Transverse colon (tissue), 4 donors: ENCODE measurements at places on chromosomes 5 and 9. TPM values are rescaled to one million over a fixed set of nuclear protein-coding genes. Genes with fewer than 3 reads are reported as not detected.

- no peak for DNase-seq
These were observed 11.9 kb downstream of the ERBIN start for GRCh38 chr5:65938256-65938655.

- peak; percentile 28 for DNase-seq
These were observed 608 bp downstream of the ELOVL7 start for GRCh38 chr5:60843386-60843935.

DNA sequence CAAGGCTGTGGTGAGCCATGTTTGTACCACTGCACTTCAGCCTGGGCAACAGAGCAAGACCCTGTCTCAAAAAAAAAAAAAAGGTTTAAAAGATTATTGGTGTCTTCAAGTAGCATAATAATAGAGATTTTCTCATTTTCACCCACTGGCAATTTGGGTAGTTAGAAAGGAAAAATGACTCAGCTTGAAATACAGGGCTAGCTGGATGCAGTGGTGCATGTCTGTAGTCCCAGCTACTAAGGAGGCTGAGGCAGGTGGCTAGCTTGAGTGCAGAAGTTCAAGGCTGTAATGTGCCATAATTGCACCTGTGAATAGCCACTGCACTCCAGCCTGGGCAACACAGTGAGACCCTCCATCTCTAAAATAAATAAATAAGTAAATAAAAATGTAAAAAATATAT is 111.1 kb downstream of the ARRDC3 start:
- no peak for DNase-seq

DNA sequence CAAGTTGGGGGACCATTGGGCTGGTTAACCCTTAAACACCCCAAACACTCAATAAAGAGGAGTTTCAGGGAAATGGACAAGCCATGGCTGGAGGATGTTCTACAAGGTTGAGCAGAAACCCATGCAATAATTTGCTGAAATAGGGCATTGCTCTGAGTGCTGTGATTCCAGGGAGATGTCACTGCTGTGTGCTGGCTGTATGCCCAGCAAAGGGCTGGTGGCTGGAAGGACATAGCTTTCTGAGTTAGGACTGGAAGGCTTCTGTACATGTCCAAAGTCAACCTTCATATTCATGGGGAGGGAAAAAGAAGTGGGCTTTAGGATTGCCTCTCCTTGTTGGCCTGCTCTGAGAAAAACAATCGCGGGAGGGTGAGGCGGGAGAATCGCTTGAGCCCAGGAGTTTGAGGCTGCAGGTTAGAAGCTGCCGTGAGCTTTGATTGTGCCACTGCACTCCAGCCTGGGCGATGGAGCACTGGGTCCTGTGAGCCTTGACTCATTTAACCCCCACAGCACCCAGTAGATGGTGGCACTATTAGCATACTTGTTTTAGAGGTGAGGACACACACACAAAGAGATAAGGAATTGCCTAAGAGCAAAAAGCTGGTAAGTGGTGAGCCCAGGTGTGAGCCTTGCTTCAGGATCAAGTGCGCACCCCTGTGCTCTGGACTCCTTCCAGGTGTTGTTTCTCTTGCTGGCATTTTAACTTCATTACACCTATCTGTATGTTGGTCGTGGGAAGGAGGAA is 20.4 kb downstream of the IL12B start:
- DNase-seq, result no peak

PCDHA1 gene
- 0.14 TPM for total RNA-seq

DNA sequence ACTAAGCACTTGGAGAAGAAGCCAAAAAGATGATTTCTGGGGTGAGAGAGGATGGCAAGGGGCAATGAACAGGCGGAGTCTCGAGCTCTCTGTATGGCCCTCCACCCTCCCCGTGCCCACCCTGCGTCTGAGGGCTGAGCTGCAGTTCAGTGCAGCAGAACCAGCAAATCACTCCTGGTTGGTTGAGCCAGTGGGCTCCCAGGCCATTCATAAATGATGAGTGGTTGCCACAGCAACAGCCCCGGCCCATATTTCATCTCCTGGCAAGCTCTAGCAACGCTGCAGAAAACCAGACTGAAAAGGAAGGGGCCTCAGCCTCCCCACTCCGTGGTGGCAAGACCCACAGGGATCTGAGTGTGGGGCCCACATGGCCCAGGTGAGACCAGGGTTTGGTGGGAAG is 93.8 kb upstream of the PPP1R26 start:
- no peak for DNase-seq

GRCh38 chr9:33489066-33489465 is 15.3 kb upstream of the NOL6 start:
- no peak for DNase-seq

OR1J2 gene
- not detected for total RNA-seq

- DNase-seq, result no peak
These were observed 219.1 kb downstream of the MED10 start for GRCh38 chr5:6158974-6159831.

GRCh38 chr5:179269781-179270543 is 75.3 kb downstream of the ADAMTS2 start:
- peak; percentile 3 for DNase-seq

- DNase-seq, result no peak
These were observed 107.4 kb downstream of the SNX18 start for GRCh38 chr5:54624805-54625568.

DNA sequence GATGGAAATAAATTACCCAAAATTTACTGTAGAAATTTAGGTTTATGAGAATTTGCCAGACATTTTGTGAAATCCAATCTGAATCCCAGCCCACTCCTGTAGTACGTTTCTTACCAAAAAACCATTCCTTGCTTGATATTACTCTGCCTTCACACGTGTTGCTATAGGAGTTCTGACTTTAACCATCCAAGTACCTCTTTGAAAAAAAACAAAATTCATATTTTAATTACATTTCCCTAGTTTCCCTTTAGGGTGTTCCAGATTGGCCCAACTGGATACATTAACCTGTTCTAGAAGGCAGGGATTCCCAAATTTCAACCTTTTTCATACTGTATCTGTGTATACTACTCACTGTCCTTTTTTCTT is 1.4 kb upstream of the PJA2 start:
- no peak for DNase-seq

SLC35D2 gene
- 91.3 TPM for total RNA-seq

- DNase-seq, result no peak
These were observed 36.2 kb upstream of the ZNF169 start for GRCh38 chr9:94222870-94223269.

- DNase-seq, result no peak
These were observed 91.3 kb upstream of the ZNF366 start for GRCh38 chr5:72598401-72599064.

GCNT4 gene
- total RNA-seq, result 1.4 TPM

DNA sequence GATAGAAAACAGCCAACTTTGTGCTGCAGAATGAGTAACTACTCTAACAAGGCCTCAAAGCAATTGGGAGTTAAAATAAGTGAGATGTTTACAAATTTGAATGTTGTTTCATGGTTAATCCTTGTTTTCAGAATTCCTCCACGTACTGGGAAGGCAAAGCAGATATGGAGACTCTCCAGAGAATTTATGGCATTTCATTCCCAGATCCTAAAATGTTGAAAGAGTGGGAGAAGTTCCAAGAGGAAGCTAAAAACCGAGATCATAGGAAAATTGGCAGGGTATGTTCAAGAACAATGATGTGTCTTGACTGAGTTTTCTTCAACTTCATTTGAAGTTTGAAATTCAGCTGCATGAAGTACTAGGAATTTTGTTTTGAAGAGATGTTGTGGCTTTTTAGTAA is 16.4 kb downstream of the TARS1 start:
- DNase-seq, result no peak

DNA sequence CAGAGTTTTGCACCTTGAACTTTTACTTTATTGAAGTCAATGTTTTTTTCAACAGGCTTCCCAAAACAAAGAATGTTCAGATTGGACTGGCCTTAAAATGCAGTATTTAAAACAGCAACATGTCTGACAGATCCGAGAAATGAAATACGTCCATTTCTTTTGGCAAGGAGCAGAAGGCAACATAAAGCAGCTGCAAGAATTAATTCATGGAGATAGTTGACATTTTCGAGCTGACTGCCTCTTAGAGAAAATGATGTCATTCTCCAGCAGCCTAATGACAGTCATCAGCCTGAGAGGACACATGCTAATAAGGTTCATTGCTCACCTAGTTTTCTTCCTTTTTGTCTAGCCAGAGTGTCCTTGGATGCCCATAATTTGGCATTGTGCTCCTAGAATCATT is 232.2 kb upstream of the SEMA6A start:
- DNase-seq, result no peak

CD72 gene
- 13.5 TPM for total RNA-seq

GRCh38 chr5:119009131-119009530 is 20.8 kb upstream of the DTWD2 start:
- no peak for DNase-seq

GRCh38 chr5:1346627-1347440 is 1.9 kb upstream of the CLPTM1L start:
- no peak for DNase-seq

SMIM33 gene
- total RNA-seq, result 0.64 TPM

- DNase-seq, result peak; percentile 47
These were observed 5.9 kb downstream of the RGMB start for GRCh38 chr5:98779264-98779877.

GRCh38 chr5:10556893-10557746 is 6.8 kb upstream of the ANKRD33B start:
- no peak for DNase-seq

FOXD4 gene
- not detected for total RNA-seq

DNA sequence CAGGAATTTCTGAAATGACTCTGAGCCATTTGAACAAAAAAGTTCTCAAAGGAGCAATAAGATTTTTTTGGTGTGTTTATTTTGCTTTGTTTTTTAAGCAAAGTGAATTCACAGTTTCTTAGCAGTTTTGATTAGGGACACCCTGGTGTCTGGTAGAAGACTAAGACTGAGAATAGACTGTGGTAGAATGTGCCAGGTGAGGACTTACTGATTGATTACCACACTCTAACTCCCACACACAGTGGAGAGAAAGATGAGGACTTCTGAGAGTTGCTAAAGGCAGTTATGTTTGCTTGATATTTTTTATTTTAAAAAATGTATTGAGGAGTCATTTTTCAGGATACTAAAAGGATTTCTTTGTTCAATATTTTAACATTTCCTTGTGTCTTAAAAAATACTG is 175.1 kb downstream of the CD180 start:
- no peak for DNase-seq

DNA sequence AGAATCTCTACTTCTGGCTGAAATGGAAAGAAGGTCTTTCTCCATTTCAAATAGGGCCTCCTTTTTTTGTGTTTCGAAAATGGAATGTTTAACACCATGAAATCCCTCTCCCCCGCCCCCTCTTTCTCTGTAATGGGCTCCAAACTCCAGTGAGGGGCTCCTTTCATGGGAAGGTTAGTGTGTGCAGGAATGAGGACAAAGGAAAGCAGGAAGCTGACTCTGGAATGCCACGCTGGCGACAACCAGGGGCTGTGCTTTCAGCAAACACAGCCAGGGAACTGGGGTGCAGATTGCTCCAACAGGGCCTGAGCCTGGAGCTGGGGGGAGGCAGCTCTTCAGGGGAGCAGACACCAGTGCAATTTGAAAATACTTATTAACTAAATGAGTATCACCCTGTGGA is 82.8 kb downstream of the CRB2 start:
- DNase-seq, result no peak

DNA sequence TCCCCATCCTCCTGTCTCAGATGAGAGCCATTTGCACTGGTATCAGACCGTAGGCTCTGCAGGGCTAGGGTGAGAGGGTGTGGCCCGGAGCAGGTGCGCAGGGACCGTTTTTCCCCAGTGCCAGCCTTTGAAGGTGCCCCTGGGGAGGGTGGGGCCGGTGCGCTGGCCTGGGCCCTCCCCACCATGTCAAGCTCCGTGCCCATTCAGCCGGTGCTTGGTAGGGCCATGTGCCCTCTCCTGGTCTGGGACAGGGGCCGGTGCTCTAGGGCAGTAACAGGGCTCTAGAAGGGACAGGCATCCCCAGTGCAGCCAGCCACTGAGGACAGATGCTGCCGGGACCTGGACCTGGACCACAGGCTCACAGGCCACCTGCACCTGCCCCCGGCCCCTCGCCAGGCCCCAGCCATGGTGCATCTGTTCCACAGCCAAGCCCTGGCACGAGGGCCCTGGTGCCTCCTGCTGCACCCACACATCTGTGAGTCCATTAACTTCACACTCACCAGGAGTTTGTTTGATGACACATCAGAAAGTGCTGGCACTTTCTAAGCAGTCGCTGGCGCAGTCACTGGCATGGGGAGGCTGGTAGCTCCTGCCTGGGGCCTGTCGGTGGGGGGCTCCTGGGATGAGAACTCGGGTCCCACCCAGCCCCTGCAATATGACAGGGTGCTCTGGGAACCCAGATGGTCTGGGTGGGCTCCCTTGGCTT is 5.0 kb upstream of the QRFP start:
- no peak for DNase-seq

DNA sequence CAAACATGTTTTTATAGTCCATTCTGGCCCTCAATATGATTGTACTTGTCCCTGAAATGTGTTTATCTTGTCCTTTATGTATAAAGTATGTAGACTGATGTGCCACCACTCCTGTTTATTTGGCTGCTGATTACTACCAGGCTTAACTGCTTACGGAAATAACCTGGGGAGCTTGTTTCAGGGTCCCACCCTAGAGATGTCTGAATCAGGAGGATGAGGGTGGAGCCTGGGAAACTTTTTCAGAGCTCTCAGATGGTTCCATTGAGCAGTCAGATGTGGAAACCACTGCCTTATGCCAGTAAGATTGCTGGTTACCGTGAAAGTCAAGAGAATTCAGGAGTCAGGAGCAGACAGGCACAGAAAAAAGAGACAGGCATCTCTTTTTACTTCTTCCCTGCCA is 19.2 kb downstream of the SLC23A1 start:
- no peak for DNase-seq

GRCh38 chr5:161342886-161343285 is 203.6 kb downstream of the GABRB2 start:
- DNase-seq, result no peak

IFNB1 gene
- total RNA-seq, result not detected

DNA sequence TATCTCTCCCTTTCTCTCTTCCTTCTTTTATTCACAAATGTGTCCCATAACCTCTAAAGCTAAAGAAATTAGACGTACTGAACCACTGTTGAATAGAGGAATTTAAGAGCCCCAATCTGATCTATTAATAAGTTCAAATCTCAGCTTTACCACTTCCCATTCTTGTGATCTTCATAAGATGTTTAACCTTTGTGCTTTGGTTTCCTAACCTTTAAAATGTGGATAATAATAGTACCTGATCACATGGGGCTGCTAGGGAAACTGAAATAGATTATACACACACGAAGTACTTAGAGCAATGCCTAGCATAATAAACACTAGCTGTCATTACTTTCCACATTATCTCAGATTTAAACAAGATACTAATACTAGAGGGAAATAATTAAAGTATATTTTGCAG is 324.3 kb upstream of the SEMA6A start:
- DNase-seq, result no peak

SLC46A2 gene
- total RNA-seq, result not detected

PCDHGB5 gene
- 5.3 TPM for total RNA-seq
